Hematopoietic multipotent progenitor cell treated with erythropoietin and hydrocortisone succinate and interleukin-3 and kit ligand, for 6 days (in vitro differentiated cells): ENCODE measurements at places on chromosomes 12 and 14.

- no peak for DNase-seq
Measured at GRCh38 chr14:73750531-73750901, 36.3 kb upstream of the PNMA1 start.

- DNase-seq, result no peak
Measured at GRCh38 chr14:101473795-101474562, 87.3 kb upstream of the DIO3 start.

GRCh38 chr14:64696355-64696857 is 7.8 kb upstream of the PLEKHG3 start:
- no peak for DNase-seq

- DNase-seq, result no peak
Measured at GRCh38 chr12:80622271-80622670, 85.2 kb upstream of the MYF6 start.

DNA sequence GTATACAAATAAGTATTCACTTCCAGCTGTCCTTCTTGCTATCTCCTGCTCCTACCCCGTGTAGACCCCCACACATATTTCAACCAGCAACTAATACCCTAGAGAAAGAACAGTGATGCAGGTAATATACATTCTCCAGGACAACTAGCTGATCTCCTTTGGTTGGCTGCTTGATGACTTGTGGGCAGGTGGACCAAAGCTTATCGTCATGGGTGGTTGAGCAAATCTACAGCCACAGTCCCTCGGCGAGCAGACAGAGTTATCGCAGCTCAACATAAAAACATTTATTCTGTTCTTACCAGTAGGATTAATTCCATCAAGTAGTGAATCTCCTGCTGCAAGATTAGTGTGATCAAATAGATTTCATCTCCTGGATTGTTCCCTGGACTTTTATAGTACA is 314.3 kb downstream of the TMEM132D start:
- DNase-seq, result no peak

DNA sequence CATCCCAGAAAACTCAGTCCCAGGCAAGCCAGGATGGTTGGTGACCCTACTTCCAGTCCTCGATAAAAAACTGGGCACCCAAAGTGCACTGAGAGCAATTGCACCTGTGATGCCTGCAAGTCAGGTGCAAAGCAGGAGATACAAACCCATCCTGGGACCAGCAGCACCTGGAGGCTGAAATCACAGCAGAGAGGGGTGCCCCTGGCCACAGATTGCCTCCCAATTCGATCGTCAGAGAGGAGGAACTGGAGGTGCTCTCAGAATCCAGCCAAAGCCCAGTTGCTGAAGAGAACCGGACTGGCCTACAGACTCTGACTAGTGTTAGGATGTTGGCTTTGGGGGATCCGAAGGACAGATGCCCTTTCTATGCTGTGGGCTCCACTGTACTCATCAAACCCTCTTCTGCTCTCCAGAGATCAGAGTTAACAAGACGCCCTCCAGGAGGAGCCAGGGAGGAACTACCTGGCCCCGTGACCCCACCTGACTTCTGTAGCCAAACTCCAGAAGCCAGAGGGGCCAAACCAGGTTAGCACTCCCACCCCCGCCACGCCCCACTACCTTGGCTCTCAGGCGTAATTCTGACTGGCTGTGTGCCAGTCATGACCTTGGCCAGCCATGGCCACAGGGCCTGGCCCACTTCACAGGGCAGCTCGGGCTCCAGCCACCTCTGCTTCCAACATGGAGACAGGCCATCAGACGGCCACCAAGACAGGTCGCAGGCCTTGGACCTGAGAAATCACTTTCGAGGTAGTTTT is 284.5 kb upstream of the RTL1 start:
- DNase-seq, result no peak

- DNase-seq, result peak; percentile 51
Measured at GRCh38 chr14:103727313-103727980, 11.8 kb downstream of the ZFYVE21 start.

GRCh38 chr12:124327362-124328043 is 32.6 kb downstream of the RFLNA start:
- DNase-seq, result no peak

- DNase-seq, result peak; percentile 16
Measured at GRCh38 chr12:1470051-1470450, 124.3 kb downstream of the FBXL14 start.

DNA sequence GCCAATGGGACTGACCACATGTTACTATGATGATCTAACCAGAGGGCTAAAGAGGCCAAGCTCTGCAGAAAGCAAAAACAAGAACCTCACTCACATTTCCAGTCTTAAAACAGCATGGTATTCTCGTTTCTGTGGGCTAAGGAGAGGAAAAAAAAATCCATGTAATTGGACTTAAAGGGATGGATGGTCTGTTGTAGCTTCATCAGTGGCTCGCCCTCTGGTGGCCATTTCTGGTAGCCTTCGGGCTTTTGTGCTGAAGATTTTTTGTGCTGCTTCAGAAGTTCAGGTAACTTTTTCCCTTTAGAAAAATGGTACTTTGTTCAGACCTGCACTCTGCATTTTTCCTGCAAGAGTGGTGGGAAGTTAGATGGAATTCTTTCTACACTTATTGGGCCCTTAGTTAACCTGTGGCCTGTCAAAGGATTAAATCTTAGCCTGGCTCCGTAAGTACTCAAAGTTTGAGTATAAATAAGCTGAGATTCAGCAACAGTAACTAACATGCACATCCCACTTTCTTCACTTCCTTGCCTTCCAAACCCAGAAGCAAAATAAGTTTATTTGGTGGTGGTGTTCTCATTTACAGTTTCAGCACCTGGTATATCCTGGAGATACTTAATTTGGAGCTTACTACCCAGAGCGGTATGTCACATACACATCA is 22.3 kb downstream of the DCAF4 start:
- DNase-seq, result peak; percentile 74

- no peak for DNase-seq
Measured at GRCh38 chr12:113151655-113152054, 2.1 kb downstream of the CFAP73 start.

DNA sequence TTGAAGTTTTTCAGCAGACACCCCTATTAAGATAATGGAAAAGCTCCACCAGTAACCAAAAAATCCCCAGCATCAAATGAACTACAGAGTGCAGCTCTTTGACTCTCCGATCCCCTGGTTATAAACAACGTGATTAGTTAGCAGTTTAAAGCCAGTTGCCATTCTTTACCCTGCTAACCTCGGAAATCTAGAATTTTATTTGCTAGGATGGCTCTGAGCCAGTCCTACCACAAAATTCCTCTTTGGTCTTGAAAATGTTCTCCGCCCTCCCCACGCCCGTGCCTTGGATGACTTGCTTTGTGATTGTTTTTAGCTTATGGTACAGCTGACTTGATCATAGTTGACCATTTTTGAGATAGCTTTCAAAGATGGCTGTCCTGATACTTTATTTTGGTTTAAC is 1.2 kb downstream of the KLHDC2 start:
- DNase-seq, result peak; percentile 35

DNA sequence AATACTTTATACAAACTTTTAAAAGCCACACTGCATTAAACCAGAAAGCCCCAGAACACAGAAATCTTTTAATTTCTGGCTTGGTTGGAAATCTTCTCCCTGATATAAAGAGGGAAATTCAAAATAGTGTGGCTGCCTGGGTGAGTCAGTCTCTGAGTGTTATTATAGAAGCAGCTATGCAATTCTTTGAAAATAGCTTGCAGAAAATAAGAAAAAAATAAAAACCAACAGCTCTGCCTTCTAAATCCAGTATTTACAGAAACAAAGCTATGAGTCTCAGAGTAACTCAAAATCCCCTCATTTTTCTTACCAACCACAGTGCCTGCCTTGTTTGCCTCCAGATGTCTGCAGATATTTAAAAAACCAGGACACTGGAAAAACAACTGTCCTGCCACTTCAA is 68.6 kb upstream of the FERMT2 start:
- no peak for DNase-seq

- no peak for DNase-seq
Measured at GRCh38 chr12:17809206-17809605, 280.8 kb downstream of the RERGL start.

- DNase-seq, result no peak
Measured at GRCh38 chr14:33788161-33788560, 162.7 kb downstream of the EGLN3 start.

DNA sequence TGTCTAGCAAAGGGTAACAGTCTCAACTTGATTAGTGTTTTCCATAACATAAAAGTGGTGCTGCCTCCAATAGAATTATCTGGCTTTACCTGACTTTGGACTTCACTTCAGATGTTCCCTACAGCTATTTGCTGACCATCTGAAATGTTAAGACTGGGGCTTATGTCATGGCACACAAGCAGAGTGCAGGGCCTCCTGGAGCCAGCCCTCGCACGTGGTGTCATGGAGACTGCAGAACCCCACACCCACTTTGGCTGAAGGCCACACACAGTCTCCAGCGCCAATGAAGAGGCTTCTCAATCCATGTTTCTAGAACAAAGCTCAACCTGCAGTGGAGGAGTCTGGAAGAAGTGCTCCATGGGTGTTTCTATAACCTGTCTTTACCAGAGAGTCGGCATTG is 169.6 kb upstream of the FRMD6 start:
- DNase-seq, result no peak

- peak; percentile 54 for DNase-seq
Measured at GRCh38 chr12:124484067-124484466, 83.3 kb downstream of the NCOR2 start.
